Kasumi-1 (cell line): ENCODE measurements at places on chromosomes 11 and 22.

- no peak for DNase-seq
Measured at GRCh38 chr22:17880020-17880419, 105.8 kb upstream of the BID start.

DNA sequence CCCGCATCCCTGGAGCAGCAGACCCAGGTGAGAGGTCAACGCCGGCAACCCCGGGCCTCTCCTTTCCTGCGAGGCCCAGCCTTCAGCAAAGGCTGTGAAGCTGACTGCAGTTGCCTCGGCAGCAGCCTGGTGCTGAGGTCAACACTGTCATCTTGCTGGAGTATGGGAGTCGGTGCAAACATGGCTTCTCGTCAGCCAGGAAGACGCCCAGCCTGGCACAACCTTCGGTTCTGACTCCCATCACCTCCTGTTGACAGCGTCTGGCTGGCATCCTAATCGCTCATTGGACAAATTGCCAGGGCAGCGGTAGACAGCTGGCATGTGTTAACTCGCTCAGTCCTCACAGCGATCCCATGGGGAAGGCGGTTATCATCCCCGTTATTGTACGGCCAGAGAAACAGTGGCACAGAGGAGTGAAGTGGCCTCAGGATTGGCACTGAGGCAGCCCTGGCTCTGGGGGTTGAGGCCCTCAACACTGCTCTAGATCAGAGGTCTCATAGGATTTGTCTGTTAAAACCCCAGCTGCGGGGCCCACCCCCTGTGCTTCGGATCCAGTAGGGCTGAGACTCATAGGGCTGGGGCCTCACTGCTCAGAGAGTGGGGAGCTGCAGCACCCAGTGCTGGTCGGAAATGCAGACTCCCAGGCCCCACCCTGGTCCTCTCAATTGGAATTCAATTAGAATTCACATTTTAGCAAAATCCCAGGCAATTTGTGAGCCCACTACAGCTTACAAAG is 39.3 kb upstream of the TP53I11 start:
- no peak for DNase-seq

DNA sequence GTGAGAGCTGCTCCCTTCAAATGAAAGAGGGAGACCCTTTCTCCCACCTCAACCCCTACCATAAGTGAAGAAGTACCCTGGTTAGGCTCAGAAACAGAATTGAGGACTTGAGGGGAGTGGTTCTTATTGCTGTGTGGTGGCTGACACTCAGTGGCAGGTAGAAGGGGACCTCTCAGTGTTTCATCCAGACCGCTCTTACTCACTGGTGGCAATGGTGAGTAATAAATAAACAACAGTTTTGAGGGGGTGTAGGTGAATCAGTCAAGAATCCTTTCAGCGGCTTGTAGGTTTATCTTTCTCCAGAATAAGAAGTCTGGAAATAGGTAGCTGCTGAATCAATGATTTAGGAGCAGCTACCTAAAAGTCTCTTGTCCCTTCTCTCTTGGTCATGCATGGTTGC is 403.4 kb upstream of the B3GAT1 start:
- DNase-seq: no peak

DNA sequence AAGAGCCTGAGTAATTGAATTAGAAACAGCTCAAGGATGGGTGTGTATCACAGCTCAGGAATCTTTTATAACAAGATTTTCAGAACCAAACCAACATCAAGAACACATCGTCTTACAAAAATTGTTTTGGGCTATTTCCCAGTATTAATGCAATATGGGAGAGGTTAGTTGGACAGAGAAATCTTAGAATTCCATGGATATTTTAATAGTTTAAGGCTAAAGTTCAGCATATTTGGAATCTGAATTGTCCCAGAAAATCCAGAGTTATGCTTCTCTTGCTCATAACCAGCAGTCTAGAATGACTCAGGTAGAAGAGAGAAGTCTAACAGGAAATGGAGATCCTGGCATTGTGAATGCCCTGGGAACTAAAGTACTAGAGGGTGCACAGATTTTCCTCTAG is 74.6 kb downstream of the ADM start:
- no peak for DNase-seq

- no peak for DNase-seq
Measured at GRCh38 chr11:73797457-73797856, 9.8 kb downstream of the MRPL48 start.

GRCh38 chr11:118908901-118909618 is 16.7 kb downstream of the BCL9L start:
- DNase-seq: no peak

GRCh38 chr11:18264677-18265555 is 1.1 kb upstream of the SAA1 start:
- DNase-seq: no peak

GRCh38 chr22:45008186-45008681 is 1.6 kb downstream of the PHF21B start:
- DNase-seq: no peak

DNA sequence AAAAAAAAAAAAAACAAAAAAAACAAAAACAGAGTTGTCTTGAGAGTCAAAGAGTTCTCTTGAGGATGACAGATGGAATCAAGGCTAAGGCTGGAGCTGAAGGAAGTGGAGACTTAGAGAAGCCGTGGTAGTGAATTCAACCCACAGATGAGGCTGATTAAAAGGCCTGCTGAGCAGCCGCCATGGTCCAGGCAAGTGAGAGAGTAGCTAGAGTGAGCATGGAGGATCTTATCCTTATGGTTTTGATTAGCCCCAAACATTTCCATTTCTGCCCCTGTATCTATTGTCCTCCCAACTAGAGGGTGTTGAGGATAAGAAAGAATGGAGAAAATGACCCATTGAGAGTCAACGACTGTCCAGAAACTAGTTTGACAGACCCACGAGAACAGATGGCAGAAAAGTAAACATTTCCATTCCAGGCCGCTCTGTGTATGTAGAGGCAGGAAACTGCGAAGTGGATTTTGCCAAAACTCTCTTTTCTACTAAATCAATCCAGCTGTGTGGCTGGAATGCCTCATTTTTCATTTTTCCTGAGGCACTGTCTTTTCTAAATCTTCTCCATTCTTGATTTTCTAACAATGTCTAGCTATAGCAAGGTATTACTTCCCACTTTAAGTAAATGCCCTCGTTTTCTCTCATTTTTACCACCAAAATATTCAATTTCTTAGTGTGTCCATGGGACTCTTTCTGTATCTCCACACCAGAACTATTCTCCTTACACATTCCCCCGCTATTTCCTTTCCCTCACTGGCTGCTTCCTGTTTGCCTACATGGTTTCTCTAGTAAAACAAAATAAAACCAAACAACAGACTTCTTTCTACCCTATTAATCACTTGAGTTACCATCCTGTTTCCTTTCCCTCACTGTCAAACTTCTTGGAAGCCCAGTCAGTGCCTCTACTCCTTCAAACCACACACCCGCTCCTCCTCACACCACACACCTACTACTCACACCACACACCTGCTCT is 5.4 kb upstream of the MMP8 start:
- no peak for DNase-seq
